H4 (cell line): ENCODE measurements at places on chromosomes 3 and 15.

GRCh38 chr15:95799286-95800200, 531.0 kb upstream of the NR2F2 start:
- DNase-seq, result peak; percentile 64

DNA sequence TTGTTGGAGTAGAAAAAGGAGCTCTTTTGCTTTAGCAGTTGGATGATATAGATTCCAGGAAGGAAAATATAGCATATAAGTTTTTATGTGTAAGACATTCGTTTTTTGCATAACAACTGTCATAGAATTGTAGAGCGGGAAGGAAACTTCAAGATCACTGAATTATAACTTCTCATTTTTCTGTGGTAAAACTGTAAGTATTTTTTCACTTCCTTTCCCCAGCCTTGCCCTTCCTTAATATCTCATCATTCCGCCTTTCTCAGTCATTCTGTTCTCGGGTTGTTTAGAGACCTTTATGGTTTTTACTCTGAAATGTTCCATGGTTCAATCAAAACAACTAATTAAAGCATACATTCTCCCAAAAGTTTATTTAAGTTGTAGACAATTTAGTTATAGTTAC, 1.1 kb downstream of the EAF2 start:
- DNase-seq, result no peak

DNA sequence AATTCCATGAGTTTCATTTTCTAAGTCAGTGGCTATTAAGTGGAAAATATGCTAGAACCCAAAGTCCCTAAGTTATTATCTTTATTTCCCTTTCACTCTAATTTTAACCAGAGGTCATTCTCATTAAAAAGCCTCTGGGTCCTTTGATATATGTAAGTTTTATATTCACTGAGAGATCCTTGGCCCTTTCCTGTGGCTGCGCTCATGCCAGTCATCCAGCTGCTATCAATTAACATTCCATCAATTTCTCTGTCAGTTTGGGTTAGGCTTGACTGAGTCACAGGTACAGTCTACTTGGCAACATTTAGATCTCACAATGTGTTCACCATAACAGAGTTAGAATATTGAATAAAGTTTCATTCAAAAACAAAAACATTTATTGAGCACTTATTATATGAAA, 58.0 kb upstream of the FBN1 start:
- no peak for DNase-seq

DNA sequence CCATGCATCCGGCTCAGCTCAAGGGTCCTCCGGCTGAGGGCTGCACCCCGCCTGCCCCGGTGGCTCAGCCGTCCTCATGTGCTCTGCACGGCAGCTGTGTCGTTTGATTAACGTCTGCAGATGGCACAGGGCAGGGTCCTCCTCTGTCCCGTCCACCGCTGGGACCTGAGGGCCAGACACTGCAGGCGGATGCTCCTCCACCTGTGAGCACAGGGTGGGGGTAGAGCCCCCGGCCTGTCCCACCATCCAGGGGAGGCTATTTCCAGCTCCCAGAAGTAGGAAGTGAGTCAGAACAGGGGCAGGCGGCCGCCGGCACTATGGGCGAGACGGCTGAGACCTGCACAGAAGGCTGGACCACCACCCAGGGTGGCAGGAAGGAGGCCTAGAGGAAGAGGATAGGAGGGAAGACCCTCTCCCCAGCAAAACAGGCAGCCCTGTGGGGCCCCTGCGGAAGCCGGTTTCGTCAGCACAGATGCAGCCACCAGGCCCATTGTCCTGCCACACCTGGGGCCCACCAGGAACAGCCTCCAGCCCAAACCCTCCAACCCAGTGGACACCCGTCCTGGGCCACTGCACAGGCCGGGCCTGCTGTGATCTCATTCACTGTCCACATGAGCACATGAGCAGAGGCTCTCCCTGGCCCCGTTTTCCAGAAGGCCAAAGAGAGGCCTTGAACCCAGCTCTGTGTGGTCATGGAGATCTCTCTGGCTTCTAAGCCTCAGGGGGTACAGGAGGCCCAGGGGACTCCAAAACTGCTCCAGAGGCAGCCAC, 12.6 kb upstream of the PLXND1 start:
- no peak for DNase-seq

- DNase-seq, result no peak
These were observed 90.2 kb downstream of the GHSR start for GRCh38 chr3:172357850-172358754.

DNA sequence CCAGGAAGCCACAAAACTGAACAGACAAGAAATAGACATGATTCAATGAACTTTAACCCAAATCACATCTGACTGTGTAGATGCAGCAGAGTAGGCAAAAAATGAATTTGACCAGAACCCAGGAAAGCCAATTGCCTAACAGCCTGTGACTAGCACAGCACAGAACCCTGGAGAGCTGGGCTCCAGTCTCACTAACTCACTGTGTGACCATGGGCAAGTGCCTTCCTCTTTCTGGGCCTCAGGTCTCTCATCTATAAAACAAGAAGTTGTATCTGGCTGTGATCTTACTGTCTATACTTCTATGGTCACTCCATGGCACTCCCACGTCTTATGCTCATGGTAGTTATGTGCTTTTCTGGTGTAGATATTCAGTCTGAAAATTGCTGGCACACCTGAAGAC, 48.1 kb upstream of the USP3 start:
- DNase-seq, result no peak

- DNase-seq, result peak; percentile 14
These were observed 318.6 kb upstream of the LRRFIP2 start for GRCh38 chr3:37492977-37493471.

DNA sequence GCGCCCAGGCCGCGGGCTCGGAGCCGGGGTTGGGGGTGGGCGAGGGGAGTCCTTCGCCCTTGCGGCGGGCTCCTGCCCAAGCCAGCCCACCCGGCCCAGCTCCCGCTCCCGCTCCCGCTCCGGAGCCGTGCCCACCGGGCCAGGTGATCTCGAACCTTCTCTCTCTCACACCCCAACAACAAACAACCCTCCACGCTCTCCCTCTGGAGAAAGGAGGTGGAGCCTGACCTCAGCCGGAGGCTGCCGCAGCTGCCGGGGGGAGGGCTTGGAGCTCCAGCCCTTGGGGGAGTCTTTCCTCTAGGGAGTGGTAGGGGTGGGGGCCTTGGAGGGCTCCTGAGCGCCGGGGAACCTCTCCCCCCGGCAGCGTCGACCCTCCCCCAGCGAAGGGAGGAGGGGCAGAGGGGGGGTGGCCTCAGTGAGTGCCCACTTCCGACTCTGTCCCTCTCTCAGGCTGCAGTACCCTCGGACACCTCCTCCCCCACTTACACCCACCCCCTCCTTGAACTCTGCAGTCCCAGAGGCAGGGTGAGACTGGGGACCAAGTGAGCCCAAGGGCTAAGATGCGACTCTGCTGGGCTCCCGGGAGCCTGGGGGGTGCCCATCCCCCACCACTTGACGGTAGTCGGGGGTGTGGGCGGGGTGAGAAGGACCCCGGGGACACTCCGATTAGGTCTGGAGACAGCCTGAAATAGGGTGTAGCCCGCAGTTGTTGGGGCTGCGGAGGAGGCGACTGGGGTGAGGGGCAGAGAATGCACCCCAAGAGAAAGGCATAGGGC, 4.4 kb upstream of the BAHD1 start:
- no peak for DNase-seq

DNA sequence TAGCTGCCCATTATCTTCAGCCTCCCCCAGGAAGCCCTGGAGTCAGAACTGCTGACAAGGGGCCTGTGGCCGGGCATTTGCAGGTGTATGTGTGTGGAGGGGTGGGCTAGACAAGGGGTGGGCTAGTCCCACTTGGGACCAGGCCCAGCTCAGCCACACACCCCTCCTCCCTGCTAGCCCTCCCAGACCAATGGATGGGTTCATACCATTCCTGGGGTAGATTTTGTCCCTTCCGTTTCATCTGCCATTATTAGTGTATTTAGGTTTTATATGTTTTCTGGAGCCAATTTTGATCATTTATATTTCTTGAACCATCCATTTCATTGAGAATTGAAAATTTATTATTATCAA, 42.2 kb downstream of the MRAS start:
- no peak for DNase-seq
